ENCODE measurements at places on chromosomes 5 and 9.

GRCh38 chr5:103472830-103473229, 89.8 kb downstream of the NUDT12 start:
- DNase-seq, result peak; percentile 66

GRCh38 chr9:6015278-6016157, at the start of gene RANBP6:
RANBP6 (minus strand) TSS chr9:6015624; CDS start chr9:6015607, 17 bp downstream.
- peak; percentile 85 for DNase-seq

- DNase-seq, result peak; percentile 97
Observed at GRCh38 chr9:133714606-133715294, 23.4 kb downstream of the SARDH start.

- DNase-seq, result no peak
Observed at GRCh38 chr5:56288873-56289601, 55.9 kb upstream of the ANKRD55 start.

DNA sequence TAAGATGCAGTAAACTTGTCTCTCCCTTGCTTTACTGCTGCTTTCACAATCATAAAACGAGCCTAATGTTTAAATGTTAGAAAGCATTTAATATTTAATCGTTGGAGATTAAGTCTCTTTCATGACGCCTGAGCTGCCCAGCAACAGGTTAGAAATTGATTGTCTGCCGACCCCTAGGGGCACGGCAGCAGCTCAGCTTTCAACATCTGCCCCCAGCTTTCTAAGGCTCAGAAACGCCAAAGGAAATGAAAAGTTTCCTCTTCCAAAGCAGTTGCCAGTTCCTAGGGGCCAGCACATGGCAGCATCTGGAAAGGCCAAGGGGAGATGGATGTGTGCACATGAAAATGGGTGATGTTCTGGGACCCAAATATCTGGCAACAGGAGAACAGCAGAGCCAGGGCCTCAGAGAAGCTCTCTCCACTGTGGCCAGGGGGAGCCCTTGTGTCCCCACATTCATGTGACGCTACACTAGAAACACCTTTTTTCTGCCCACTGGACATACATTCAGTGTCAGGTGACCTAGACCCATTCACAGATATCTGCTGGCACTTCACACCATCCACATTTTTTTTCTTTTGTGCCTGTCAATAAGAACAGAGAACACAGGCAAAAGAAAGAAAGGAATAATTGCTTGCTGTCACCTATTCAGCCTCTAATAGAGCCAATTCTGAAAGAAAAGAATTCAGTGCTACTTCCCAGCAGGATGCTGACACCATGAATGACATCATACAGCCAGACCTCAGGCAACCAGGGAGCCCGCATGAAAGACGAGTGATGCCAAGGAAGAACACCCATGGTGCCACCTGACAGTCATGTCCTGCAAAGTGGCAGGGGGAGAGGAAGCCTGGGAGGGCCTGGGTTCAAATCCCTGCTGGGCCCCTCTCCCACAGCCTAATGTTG, 205.0 kb upstream of the TAS2R1 start:
- no peak for DNase-seq

DNA sequence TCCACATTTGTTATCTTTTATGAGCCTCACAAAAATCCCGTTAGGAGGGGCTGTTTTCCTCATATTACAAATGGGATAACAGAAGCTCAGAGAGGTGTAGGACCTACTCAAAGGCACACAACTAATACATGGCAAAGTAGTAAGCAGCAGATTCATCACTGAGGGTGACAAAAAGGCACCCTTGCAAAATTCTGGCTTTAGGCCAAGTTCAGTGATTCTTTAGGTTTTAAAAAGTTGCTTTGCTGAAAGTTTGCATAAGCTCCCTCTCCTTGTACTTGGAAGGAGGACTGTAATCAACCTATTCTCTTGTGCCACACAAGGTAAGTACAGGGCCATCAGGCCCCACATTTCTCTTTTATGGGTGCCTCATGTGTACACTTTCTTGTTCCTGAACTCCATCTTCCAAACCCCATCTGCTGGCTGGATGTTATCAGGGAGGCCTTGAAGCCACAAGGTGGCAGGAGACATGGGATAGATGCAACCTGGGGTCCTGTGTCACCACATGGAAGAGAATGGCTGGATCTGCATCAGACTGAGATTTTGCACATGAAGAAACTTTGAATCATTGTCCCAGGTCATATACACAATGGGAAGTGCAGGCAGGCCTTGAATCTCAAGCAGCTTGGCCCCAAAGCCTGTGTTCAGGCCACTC, 311.6 kb downstream of the MSX2 start:
- no peak for DNase-seq

GRCh38 chr5:106312360-106312759, 1358.4 kb downstream of the EFNA5 start:
- DNase-seq, result peak; percentile 38

GRCh38 chr9:134349936-134350335, 23.7 kb downstream of the RXRA start:
- DNase-seq, result no peak

GRCh38 chr9:134445000-134445399, 118.7 kb downstream of the RXRA start:
- DNase-seq, result no peak

DNA sequence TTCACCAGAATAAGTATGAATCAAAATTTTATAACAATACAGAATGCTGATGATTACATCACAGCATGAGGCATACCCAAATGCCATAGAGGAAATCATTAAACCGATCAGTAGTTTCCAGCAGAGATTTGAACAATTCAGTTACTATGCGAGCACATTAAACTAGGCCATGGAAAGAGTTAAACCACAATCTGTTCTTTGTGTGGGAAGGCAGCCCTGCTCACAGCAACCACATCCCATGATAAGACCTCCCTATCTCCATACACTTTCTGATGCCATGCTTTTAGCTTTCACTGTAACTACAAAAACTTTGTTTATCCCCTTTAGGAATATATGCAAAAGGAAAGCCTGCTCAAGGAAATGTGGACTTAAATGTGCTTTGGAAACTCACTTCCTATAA, 4.5 kb downstream of the NFIB start:
- peak; percentile 73 for DNase-seq

DNA sequence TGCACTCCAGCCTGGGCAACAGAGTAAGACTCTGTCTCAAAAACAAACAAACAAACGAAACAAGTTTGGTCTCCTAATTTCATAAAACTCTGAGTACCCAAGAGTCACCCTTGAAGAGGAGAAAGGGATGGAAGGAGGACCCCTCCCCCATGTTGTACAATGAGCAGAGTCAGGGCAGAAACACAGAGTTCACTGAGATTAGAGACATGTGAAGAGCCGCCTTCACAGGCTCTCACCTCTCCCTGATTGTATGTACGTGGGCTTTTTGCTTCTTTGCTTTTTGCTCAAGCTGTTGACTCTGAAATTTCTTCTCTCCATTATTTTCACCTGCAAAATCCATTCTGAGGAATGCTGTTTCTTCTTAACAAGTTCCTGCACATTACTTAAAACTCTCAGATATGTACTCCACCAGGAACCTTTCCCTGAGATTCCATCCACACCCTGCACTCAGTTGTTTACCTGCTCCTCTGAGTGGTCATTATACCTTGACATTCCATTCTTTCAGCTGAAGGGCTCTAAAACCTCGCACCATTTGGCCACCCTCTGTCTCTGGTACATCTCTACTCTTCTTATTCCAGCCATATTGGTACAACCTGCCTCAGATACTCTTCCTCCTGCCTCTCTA, 44.4 kb upstream of the ABCA1 start:
- DNase-seq, result no peak

GRCh38 chr5:28014779-28015178, 976.4 kb upstream of the CDH9 start:
- peak; percentile 23 for DNase-seq

DNA sequence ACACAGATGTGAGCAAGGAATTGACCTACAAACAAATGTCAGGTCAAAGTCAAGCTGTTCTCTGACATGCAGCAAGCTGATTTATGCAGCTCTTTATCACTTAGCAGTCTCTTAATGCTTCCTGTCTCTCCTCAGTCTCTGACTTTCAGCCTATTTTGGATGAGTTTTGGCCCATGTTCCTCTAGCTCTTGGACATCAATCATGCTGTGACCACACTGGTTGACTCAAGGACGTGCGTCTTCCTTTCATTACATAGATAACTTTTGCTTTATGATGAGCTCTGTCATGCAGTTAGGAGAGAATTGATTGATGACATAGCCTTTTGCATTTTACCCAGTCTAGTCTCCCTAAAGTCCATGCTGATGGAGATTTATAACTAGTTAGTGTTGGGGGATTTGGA, 9.4 kb upstream of the REEP5 start:
- no peak for DNase-seq

GRCh38 chr5:9046756-9047481, 499.0 kb downstream of the SEMA5A start:
- DNase-seq, result peak; percentile 96

- no peak for DNase-seq
Observed at GRCh38 chr9:35652829-35653209, 2.1 kb upstream of the SIT1 start.

DNA sequence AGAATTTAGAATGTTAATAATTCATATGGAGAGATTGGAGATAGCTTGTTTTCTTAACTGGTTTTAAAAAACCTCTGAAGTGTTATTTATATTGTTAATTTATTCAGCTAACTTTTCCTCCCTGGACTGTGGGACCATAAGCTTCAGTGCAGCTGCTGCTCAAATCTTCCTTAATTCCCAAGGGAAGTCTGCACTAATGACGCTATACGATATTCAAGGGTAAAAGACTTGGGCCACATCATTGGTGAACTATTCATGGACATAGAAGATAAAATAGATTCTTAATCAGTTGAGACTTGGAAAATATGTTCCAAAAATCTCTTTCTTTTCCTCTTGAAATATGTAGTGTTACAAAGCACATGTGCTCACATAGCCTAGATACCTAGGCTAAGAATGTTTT, 31.1 kb upstream of the GAS1 start:
- DNase-seq, result peak; percentile 78

- DNase-seq, result no peak
Observed at GRCh38 chr5:174794931-174795672, 70.7 kb downstream of the MSX2 start.

GRCh38 chr9:116100711-116101121, 52.9 kb upstream of the PAPPA start:
- DNase-seq, result peak; percentile 59

- DNase-seq, result peak; percentile 14
Observed at GRCh38 chr5:27682600-27682999, 644.2 kb upstream of the CDH9 start.

DNA sequence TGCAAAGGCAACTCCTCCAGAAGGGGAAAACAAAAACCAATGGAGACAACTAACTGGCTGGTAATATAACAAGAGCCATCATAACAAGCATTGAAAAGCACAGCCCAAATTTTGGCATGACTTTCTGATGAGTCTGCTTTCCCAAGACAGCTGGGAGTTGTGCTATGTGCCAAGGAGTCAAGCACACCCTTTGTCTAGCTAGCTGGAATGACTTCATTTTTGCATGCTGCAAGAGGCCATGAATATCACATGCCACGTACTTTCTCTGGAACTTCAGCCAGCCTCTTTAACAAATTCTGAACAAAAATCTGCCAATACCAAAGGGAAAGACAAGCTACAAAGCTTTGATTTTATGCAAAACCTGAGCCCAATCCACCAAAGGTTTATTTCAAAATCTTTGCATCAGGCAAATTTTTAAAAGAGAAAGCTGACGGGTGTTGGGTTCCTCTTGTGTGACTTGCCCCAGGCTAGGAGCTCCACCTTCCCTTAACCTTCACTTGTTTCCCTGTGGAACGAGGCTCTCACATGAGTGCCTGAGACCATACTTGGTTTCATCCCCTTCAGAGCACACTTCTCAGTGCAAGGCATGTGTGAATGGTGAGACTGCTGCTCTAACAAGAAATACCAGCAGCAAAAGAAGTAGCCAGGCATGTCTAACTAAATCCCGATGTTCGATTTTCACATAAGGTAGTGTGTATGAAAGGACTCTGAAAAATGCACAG, 47.3 kb downstream of the S1PR3 start:
- peak; percentile 99 for DNase-seq

DNA sequence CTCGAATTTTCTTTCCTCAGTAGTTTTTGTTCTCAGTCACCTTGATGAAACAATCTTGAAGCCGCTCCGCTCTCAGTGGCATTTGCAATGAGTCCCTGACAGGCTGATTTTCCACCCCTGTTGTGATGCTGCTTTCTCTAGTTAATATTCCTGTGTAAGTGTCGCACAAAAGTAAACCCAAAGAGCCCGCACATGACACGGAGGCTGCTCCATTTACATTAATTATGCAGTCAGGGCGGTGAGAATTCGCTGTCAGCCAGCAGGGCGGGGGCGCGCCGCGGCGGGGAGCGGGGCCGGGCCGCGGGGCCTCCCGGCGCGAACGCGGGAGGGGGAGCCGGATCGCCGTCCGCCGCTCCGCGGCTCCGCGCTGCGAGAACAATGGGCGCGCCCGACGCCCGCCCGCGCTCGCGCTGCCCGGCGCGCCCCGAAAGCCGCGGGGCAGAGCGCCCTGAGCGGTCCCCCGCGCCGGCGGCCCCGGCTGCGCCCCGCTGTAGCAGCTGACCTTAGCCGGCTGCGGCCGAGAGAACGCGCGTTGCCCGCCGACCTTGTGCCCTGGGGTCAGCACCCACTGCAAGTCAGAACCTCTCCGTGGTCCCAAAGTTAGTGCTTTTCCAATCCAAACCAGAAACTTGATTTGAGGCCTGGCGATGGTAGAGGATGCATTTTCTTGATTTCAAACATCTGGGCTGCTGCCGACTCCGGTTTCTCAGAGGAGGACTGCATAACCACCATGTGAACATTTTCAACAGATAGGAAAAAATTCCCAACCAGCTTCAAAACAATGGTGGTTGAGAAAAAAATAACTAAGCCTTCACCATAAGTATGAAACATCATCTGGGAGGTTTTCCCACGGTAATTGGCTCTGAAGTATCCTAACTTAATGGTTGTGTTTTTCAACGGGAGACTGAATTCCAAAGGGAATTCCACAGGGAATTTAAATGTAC, 142.6 kb downstream of the PBX3 start:
- DNase-seq, result peak; percentile 71

GRCh38 chr5:26681861-26682260, 356.5 kb downstream of the CDH9 start:
- no peak for DNase-seq

GRCh38 chr5:129771058-129771838, 23.4 kb downstream of the MINAR2 start:
- peak; percentile 68 for DNase-seq

- DNase-seq, result no peak
Observed at GRCh38 chr5:150057052-150057451, 29.3 kb downstream of the CSF1R start.

GRCh38 chr5:32326216-32326772, 13.6 kb upstream of the MTMR12 start:
- peak; percentile 45 for DNase-seq

DNA sequence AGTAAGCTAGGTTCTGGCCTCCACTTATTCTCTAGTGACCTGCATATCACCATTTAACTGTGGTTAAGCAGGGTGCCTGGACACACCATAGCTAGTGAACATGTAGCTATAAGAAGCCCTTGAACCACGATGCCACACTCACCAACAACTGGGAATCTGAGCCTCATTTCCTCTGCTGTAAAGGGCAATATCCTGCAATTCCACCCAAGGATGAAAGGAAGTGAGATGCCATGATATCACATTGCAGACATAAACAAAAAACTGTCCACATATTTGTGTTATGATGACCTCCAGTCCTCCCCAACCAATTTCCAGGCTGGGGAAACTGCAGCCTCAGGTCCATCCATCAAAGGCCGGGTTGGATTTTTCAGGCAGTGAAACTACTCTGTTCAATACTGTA, 10.4 kb downstream of the TNIP1 start:
- DNase-seq, result no peak
